Left renal pelvis (tissue), 4 donors: ENCODE measurements at places on chromosomes 2 and 18. TPM values are rescaled to one million over a fixed set of nuclear protein-coding genes. Genes with fewer than 3 reads are reported as not detected.

The TMEM247 gene
- not detected for polyA plus RNA-seq

The HMSD gene
- polyA plus RNA-seq, result 3.2 TPM

The C2orf72 gene
- polyA plus RNA-seq, result 1.3 TPM

The VSNL1 gene
- polyA plus RNA-seq, result 4.4 TPM

The PARD6G gene
- polyA plus RNA-seq, result 15.2 TPM

The SLC23A3 gene
- polyA plus RNA-seq, result 24.8 TPM

The TRPM8 gene
- polyA plus RNA-seq, result not detected

The PROKR1 gene
- 0.15 TPM for polyA plus RNA-seq

The SMARCAL1 gene
- polyA plus RNA-seq, result 30.3 TPM

The RAB1A gene
- polyA plus RNA-seq, result 217 TPM

The IL1F10 gene
- polyA plus RNA-seq, result not detected

The MAP3K19 gene
- 0.63 TPM for polyA plus RNA-seq

The SERPINB12 gene
- not detected for polyA plus RNA-seq

The NTSR2 gene
- not detected for polyA plus RNA-seq
